Colonic mucosa (tissue), 4 donors: ENCODE measurements at places on chromosomes 7 and 10.

DNA sequence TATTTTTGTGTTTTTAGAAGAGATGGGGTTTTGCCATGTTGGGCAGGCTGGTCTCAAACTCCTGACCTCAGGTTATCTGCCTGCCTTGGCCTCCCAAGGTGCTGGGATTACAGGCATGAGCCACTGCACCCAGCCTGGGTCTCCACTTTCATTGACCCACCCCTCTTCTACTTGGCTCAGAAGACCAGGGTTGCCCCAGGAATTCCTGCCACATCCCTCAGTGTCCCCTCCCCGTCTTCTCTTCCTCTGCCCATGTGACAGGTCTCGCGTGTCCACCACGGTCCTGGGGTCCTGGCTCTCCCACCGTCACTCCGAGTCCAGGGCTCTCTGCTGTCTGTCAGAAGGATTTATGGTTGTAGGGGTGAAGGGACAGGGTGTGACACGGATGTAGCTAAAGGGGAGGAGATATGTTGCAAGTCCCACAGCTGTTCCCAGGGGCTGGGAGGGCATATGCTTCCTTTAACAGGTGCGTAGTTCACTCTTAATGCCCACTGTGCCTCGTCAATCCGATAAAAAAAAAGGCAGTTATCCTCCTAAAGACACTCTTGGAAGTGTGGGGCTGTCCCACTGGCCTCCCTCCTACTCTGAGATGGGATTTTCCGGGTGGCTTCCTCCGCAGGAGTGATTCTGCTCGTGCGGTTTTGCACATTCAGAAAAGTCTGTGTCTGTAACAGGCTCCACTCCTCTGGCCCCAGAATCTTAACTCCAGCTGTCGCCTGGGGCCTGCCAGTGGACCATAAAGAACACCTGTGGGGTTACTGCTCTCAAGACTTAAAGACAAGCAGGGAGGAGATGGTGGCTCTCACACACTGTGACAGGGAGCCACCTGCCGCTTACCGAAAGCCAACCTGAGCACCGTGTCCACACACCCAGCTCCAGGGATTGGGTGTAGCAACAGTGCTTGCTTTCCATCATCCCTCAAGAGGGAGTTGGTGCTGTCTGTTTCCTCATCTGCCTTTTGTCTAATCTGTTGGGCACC lies 36.7 kb upstream of the SHH start:
- peak; percentile 44 for DNase-seq

DNA sequence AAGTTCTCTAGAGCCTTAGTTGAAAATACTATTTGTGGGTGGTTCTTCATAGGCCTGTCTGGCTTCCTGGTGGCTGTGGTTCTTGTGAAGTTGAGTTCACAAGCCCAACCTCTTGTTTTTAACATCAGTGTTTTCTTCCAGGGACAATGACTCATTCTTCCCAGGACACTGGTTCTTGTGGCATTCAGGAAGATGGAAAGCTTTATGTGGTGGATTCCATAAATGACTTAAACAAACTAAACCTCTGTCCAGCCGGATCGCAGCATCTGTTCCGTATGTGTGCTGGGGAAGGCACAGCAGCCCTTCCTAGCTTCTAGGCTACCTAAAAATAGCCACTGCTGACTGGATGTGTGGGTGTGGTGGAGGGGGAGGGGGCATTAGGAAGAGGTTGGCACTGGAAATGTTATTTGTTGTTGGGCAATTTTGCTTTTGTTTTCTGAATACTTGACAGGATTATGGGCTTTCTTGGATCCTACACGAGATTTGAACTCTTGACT lies 3.9 kb downstream of the LSMEM1 start:
- no peak for DNase-seq

- no peak for DNase-seq
Measured at GRCh38 chr7:929311-929711, 25.2 kb downstream of the ADAP1 start.

- peak; percentile 21 for DNase-seq
Measured at GRCh38 chr10:109247814-109248213, 675.5 kb downstream of the XPNPEP1 start.

- DNase-seq = no peak
Measured at GRCh38 chr10:58028597-58029366, 238.9 kb downstream of the IPMK start.
